ENCODE measurements at places on chromosomes 7 and 10.

DNA sequence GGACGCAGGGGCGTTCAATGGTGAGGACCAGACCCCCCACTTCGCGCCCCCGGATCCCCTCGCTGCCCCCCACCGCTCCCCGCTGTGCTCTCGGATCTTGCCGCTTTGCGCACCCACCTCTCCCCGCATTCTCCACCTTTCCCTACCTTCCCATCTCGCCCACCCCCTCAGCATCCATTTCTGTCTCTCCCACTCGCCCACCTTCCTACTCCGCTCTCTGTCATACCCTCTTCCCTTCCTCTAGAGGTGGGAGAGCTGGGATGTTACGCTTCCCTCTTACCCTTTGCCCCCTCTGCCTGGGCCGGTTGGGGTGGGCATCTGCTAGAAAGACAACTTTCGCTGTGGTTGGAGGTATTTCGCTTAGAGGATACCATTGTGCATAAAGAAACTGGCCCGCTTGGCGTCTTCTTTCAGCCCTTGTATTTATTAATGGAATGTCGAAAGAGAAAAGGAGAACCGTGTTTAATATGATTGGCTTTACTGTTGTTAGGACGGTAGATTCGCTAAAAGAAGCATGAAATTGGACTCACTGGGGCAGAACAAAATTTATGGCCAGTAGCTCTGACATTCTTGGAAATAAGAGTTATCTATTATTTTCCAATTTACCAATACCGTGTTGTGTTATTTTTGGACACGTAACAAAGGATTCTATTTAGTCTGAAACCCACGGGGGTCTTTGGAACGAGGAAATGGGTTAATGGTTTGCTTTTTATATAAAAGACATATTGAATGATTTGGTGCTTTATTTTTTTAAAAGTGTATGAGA, 873 bp downstream of the PRKAR2B start:
- DNase-seq = peak; percentile 34

- DNase-seq = no peak
These were observed 34.1 kb upstream of the PITRM1 start for GRCh38 chr10:3206511-3207157.

GRCh38 chr10:119302591-119303253, 95.4 kb downstream of the GRK5 start:
- DNase-seq = no peak

DNA sequence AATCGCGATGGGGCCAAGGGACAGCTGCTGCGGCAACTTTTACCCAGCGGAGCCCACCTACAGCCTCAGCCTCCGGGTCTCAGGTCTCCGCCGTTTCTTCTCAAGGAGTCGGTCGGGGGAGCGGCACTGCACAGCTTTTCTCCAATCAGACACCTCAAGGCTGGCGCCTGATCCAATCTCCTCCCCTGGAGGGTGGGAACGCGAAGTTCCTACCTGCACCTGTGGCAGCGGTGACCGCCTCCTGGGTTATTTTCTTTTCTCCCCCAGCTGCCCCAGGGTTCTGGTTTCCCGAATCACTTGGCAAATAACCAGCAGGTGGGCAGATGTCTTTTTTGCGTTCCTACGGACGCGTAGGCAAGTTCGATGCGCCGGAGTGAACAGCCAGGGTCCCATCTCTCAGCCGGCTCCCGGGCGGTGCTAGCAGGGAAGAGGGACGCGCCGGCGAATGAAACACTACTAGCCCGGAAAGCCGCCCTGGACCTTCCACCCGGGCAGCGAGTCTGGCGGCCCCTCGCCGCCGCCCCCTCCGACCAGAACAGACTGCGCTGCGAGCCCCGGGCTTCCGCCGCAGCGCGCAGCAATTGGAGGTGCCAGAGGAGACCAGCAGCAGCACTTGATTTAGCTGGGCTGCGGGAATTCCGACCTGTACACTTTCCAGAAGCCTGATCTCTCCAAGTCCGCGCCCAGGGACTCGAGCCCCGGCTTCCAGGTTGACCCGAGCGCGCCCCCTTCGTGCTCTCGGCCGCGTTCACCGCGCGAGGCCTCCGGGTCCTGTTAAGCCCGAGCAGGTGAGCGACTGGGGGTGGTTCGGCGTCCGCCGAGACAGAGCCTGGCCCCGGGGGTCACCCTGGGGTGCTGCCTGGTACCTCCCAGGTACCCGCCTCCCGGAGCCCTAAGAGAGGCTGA, at the start of gene PRR15:
PRR15 (plus strand) TSS at position 246 of the 906 bp plus-strand sequence. CDS start 2,495 bp downstream, outside the sequence.
- no peak for DNase-seq

DNA sequence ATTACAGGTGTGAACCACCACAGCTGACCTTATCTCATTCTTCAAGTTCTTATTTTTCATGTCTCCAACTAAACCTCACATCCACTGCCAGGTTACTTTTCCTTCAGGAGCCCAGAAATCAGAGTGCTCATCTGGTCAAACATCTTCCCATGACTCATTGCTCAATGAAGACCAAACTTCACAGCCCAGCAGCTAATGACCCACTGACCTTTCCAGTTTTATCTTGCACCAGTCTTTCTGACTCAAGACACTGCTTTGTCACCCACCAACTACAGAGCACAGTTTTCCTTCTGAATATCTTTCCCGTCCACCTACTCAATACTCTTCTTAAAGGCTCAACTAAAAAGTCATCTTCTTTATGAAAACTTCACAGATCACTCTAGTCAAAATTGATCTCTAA, 245.1 kb downstream of the CHCHD3 start:
- peak; percentile 13 for DNase-seq

DNA sequence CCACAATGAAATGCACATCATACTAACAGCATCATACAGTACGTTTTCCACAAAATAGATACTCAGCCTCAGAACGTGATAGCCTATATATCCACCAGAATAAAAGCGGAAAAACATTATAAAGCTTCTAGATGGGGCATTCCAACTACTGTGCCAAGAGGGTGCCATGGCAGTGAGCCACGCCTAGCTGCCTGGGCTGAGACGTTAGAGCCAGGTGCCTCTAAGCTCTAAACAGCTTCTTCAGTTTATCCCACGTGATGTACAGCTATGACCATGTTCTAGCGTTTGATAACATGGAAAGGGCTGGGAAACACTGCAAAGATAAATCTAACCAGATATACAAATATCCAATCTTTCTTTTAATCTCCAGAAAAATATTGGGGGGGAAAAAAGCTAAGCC, 17.8 kb downstream of the USP6NL start:
- no peak for DNase-seq

- no peak for DNase-seq
These were observed 109.5 kb upstream of the CDCA7L start for GRCh38 chr7:22055226-22055625.

DNA sequence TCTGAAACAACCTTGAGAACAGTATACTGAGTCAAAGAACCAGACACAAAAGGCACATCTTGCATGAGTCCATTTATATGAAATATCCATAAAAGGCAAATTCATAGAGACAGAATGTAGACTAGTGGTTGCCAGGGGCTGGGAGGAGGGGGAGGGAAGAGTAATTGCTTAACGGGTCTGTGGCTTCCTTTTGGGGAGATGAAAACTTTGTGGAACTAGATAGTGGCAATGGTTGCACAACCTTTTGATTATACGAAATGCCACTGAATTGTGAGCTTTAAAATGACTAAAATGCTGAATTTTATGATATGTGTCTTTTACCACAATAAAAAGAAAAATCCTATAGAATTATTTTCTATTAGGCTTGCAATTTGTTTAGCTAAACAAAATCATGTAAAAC, 16.8 kb downstream of the ADRB1 start:
- DNase-seq = no peak

DNA sequence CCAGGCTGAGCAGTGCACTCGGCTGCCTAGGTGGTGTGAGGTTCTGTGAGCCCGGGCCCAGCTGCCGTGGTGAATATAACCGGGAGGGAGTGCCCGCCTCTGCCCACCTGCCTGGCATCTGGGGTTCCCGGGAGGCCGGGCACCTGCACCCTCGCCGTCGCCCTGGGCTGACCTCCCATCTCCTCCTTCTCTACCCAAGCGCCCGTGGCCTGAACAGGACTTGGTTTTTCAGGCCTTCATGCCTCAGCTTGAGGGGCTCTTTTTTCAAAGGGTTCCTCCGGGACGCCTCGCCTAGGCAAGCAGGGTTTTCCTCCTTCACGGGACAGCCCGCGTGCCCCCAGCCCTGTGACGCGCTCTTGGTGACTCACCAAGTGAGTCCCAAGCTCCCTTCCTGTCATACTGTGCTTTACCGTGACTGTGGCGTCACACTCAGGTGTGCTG, 9.9 kb downstream of the INPP5A start:
- DNase-seq = peak; percentile 52

DNA sequence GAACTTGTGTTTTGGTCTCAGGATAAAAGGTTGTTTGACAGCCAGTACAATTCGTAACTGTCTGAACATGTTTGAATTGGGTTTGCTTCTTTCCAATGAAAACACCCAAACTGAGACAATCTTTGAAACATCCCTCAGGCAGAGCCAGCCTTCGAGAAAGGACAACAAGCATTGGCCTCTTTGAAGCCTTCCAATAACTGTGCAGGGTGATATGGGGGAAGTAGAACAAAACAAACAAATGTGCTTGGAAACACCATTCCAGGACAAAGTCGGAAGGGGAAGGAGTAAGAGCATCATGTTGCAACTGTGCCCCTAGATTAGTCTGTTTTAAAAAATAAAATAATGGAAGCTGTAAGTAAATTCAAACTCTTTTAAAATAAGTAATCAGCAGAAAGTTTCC, 39.5 kb downstream of the IL2RA start:
- DNase-seq = peak; percentile 17

- no peak for DNase-seq
These were observed 89.9 kb downstream of the RNF216 start for GRCh38 chr7:5691606-5692005.

DNA sequence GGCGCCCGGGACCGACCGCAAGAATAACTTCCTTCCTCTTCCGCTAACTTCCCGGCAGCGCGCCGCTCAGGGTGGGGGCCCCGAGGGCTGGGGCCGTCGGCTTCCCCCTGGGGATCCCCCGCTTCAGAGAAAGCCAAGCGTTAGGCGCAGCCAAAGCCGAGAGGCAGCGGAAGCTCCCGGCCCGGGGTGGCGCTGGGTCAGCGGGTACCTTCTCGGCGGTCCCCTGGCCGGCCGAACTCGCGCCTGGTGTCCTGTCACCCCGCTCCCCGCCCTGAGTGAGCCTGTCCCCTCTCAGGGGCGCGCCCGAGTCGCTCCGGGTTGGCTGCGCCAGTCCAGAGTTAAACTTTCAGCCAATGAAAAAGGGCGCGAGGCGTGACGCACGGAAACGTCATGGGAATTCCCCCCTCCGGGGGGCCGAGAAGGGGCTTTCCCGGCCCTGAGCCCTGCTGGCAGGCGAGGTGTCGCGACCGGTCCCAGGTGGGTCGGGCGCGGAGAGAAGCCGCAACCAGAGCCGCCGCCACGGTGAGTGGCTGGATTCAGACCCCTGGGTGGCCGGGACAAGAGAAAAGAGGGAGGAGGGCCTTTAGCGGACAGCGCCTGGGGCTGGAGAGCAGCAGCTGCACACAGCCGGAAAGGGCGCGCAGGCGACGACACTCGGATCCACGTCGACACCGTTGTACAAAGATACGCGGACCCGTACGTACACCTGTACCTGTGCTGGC, 1.3 kb upstream of the NFKB2 start:
- peak; percentile 98 for DNase-seq

DNA sequence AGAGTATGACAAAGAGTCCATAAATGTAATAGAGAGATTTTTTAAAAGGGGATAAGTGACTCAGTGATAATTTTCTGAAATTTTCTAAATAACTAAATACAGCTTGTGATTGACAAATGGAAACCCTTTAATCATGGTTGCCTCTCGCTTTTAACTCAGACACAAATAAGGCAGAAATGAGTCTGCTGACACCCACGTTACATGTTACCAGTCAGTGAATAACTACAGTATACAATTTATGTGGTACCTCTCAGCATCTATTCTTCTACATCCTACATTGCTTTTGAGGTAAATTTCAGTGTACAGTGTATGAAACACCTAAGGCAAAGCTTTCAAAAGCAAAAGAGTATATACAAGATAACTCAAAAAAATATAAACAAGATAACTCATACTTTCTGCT, 4.2 kb downstream of the NSUN6 start:
- DNase-seq = no peak

DNA sequence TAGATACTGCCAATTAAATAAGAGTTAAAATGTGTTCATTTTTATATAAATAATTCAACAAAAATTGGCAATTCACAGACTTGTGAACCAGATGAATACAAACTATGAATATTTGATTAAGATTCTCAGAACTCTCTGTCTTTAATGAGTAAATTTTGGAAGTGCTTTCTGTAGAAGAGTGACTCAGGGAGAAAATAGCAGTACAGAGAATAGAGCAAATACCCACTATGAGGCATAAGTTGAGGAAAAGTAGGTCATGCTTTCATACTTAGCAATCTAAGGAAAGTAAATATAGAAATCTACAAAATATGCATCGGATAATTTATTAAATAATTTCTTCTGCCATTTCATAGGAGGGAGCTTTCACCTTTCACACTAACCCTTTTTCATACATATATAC, 117.7 kb upstream of the TMEM106B start:
- DNase-seq = no peak

GRCh38 chr10:17029239-17029580, 100.4 kb downstream of the CUBN start:
- no peak for DNase-seq

- peak; percentile 89 for DNase-seq
These were observed 128.9 kb downstream of the DGKI start for GRCh38 chr7:137717811-137718271.

DNA sequence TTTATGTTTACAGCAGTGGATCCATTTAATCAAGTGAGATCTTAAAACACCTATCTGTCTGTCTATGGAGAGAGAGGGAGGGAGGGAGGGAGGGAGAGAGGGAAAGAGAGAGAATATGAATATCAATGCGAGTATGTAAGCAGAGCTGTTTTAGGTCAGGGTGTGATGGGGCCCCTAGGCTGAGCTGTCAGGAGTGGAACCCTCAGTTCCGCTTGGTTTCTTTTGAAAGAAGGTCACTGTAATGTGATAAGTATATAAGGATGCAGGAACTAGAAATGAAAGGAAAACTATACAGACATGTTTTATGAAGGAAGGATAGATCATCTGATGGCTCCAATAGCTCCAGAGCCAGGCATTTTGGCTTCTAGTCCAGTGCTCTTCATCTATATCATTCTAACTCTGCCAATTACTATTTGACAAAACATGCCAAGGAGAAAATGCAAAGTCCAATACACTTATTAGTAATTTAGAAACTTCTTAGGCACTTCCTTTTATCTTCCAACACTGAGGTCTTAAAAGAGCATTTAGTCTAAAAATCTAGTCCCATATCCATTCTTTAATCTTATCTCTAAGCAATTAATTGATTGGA, 70.3 kb downstream of the NRCAM start:
- DNase-seq = no peak

DNA sequence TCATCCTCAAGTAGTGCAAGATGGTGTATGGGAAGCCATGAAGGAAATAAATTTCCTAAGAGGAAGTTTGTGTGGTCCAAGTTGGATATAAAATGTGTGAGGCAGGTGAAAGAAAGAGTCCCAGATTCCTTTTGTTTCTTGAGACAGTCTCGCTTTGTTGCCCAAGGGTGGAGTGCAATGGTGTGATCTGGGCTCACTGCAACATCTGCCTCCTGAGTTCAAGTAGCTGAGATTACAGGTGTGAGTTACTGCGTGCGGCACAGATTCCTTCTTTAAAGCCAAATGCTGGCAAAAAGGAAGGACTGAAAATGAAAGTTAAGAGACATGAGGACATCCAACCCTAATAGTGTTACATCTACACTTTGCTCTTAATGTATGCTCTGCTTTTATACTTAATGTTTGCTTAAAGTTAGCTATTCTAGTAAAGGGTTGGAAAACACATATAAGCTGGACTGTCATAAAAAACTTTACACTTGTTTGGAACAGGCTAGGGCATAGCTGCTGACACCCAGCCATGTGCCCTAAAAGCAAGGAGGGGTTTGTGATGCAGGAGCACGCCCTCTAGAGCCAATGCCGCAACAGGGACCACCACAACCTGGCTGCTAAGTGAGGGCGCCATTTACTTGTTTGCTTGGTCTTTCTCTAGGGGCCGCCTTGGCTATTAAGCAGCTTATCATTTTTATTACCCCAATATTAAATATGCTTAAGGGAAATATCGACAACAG, 34.5 kb downstream of the CLEC2L start:
- DNase-seq = no peak

All from suppressor macrophage (primary cell).